OCI-M1 (cell line): ENCODE measurements at places on chromosomes 2 and 18.
A peak's percentile ranks its signal among the peaks of the same experiment; 100 is the strongest.

GRCh38 chr18:50506362-50506761 is 53.5 kb upstream of the MAPK4 start:
- DNase-seq: no peak

GRCh38 chr18:79786786-79787526 is 10.8 kb upstream of the KCNG2 start:
- no peak for DNase-seq

DNA sequence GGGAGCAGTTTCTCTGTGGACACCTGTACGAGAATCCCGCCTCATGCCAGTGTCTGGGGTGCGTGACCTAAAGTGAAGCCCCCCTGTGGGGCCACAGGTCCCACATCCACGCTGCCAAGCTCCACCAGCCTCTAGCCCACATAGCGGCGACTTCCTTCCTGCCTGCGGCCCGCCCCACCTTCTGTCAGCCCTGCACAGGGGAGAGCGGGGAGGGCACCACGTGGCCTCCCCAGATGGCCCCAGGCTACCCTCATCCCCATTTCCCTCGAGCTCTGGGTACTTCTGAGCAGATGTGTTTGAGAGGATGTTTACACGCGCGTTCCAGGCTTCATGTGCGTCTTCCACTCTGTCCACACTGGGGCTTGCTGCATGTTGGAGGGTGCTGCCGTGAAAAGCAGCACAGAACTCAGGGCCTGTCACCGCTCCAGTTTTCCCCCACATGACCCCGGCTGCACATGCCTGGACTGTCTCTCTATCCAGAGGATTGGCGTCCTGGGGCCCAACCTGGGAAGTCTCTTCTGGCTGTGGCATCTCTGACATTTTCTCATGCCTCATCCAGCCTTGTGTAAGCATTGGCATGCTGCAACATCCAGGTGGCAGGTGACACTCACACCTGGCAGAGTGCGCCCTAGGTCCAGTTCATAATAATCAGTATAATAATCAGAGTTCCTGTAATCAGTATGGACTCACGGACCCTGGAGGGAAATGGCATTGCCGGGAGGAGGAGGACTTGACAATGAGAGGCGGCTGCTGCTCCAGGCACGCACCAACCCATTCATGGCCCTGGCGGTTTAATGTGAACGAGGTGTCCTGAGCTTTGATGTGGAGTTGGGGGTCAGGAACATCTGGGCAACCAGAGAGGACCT is 146.3 kb upstream of the TWIST2 start:
- no peak for DNase-seq

- DNase-seq: no peak
These were observed 51.4 kb upstream of the YPEL5 start for GRCh38 chr2:30095402-30095801.

DNA sequence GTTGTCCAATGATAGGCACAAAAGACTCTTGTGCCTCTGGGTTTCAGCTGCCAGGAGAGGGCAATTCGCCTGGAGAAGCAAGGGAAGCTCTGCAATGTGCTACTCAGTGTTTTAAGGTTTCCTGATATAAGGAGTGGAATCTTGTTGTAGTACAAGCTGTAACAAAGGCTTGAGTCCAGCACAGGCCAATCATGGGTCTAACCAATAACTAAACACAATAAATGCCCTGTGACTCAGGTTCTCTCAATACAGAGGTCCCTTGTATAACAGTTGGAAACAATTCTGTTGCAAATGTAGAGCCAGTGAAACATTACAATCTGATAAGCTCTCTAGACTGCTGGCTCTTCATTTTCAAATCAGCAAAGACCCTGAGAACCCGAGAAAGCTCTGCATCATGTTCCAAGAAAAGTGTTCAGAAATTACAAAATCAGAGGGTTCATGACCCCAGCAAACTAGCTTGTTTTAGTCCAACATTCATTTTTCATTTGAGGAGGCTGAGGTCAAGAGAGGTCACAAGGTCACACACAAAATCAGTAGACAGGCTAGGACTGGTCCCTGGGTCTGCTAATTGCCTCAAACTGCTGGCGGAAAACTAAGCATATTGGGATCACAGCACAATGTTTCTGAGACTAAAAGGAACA is 59.0 kb upstream of the DNMT3A start:
- peak; percentile 32 for DNase-seq

DNA sequence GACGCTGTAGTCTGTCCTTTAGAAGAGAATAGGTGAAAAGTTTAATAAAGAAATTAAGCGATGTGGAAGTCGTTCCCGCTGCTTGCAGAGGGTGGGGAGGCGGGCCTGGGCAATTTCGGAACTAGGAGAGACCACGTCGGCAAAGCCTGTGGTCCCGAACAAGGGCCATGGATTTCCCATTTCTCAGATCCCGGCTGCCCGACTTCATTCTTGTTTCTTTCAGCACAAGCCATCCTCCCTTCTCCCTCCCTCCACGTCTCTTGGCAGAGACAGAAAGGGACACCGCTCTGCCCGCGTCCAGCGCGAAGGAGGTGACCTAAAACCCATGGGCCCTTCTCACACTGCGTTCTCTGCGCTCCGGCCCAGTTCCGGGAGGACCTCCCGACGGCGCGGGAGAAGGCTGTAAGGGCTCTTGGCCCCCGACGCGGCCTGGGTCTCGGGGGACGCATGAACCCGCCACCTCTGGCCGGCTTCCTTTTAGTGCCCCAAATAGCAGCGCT is 2.2 kb upstream of the BCL2L11 start:
- DNase-seq: no peak

- no peak for DNase-seq
These were observed 430 bp downstream of the BIN1 start for GRCh38 chr2:127106457-127106990.

DNA sequence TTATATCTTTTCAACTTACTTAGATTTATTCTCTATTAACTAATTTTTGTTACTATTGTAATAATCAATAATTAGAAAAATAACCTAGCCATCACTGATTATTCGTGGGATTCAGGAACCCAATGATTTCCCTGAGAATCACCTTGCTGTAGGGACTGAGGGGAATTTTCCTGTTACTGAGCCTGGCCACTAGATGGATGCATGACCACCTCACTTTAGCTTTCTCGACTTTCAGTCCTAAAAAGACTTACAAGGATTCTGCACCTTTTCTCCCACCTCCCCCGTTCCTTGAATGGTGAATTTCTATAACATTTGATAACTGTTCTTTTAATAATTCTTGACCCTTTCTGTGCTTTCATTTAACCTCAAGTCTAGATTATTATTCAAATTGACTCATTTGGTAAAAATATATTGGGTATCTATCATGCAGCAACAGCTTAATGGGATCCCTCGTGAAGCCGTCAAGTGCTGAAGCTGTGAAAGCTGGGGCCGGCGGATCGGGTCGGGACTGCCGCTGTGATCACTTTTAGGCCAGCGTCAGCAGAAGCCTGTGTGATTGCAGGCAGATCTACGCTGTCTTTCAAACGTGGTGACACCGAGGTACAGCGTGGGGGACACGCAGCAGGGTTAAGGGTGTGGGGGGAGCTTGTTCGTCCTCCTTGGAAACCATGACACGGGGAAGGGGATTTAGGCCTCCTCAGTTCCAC is 38.8 kb upstream of the TMEM18 start:
- no peak for DNase-seq

DNA sequence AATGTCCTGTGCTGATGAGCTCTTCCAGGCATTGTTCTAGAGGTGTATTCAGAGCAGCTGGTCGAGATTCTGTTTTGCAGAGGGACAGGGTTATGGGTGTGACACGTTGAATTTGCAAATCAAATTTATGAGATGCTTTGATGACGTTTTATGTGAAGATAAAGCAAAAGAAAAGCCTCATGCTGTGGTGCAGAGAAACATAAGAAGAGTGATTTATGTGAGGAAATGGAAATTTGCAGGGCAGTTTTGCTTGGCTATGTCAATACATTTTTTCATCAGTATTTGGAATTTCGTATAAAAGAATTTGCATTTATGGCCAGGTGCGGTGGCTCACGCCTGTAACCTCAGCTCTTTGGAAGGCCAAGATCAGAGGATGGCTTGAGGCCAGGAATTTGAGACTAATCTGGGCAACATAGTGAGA is 36.4 kb downstream of the TSN start:
- no peak for DNase-seq

- peak; percentile 75 for DNase-seq
These were observed 58.1 kb upstream of the TTN start for GRCh38 chr2:178865146-178865936.

- no peak for DNase-seq
These were observed 97.0 kb downstream of the FHOD3 start for GRCh38 chr18:36394486-36394885.

GRCh38 chr2:51165534-51166260 is 133.8 kb upstream of the NRXN1 start:
- peak; percentile 81 for DNase-seq

GRCh38 chr2:239164335-239164871 is 236.4 kb downstream of the HDAC4 start:
- DNase-seq: no peak

DNA sequence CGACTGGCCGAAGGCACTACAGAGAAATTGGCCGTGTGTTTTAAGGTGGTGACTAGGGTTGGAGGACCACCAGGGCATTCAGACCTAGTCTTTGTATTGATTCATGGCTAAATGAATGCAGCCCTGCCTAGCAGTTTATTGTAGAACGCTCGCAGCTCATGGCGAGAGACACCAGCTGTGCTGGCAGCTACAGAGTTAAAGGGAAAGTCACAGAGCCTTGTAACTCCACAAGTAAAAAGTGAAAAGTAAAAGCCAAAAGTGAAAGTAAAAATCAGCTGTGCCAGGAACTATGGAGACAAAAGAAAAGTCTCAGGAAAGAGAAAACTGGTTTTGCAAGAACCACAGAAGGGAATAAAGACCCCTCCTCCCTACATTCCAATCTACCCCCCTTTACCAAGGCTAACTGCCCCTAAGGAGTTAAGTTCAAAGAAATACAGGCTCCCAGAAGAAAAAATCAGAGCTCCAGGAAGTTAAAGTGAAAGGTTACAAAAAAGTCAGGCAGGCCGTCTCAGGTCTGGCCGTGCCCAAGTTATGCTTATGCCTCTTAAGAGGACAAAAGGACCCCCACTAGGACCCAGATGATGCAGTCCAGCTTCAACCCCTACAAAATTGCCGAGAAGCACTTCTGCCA is 46.4 kb upstream of the SELENOI start:
- DNase-seq: peak; percentile 90

DNA sequence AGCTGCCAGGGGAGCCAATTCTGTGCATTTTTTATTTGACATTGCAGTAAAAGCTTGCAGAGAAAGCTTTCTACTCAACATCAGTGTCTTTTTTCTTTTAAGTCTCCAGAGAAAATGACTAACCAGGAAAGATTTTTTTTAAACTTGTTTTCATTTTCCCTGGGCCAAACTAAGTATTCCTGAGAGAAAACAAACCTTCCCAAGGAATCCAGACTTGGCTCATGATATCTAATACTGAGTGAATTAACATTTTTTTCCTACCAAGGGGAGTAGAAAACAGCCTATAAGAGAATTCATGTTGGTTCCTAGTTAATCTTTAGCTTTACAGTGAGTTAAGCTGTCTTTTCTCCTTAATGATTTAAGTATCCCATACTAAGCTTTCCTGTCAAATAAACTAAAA is 46.7 kb downstream of the DAPL1 start:
- DNase-seq: no peak

- DNase-seq: no peak
These were observed 75.9 kb upstream of the MAP4K3 start for GRCh38 chr2:39512941-39513340.

- DNase-seq: no peak
These were observed 187.7 kb upstream of the CXCR4 start for GRCh38 chr2:136305517-136306192.

DNA sequence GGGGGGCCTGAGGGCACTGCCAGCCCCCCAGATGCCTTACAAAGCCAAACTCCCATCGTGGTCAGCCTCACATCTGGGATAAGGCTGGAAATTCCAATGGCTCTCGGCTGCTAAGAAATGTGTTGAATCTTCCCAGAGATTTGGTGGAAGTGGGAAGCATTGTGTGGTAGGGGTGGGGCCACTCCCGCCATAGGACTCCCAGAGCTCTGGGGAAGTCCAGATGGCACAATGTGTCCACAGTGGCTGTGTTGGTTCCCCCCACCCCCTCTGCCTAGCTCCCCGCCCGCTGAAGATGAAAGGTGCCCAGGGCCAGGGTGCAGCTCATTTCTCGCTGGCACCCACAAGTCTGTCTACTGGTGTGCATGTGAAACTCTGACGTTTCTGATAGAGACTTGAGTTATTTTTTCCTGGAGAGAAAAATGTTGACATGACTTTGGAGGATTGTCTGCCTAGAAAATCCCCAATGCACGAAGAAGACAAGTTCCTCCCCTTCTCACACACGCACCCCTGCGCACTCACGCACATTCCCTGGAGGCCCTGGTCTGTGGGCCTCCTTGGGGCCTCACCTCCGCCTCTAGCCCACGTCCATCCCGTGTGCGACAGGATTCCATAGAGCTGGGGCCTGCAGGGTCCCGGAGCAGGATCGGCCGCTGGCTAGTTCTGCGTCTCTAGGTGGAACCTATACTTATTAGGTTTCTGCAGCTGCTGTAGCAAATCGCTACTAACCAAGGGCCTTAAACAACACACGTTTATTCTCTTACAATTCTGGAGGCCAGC is 199.1 kb downstream of the ZFP36L2 start:
- DNase-seq: no peak

DNA sequence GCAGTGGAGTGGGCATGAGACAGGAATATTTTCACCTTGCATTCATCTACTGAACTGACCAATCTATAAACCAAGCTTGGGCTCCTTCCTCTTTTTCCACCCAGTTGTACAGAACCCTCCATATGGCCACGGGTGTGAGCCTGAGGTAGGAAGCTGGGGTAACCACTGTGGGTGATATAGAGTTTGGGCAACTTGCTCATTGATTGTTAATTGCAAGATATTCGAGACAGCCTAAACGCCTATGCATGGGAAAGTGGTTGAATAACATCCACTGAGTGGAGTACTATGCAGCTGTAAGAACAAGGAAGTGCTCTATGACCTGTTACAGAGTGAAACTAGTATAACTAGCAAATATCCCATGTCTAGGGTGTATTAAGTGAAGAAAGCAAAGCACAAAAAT is 7.3 kb upstream of the VAPA start:
- peak; percentile 77 for DNase-seq

- peak; percentile 85 for DNase-seq
These were observed at the start of gene SATB2 for GRCh38 chr2:199457147-199458008. TSS of gene SATB2 (minus strand) at chr2:199457939. CDS start at chr2:199456037, 1,902 bp downstream.

- no peak for DNase-seq
These were observed 75.8 kb downstream of the SPHKAP start for GRCh38 chr2:228105526-228106250.
